ENCODE measurements at places on chromosomes 2 and 18.

DNA sequence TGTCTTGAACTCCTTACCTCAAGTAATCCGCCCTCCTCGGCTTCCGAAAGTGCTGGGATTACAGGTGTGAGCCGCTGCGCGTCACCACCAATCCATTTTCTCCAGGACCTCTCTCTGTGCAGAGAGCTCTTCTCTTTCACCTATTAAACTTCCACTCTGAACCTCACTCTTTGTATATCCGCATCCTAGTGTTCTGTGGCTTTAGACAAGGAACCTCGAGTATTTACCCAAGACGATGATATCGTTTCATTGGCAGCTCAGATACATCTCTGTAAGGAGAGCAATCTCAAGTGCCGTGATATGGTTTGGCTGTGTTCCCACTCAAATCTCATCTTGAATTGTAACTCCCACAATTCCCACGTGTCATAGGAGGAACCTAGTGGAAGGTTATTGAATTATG lies 15.1 kb upstream of the WDR33 start:
- no peak for DNase-seq

- no peak for DNase-seq
Measured at GRCh38 chr2:10549195-10549594, 101.1 kb upstream of the ODC1 start.

- DNase-seq, result no peak
Measured at GRCh38 chr18:50171406-50171805, 23.5 kb downstream of the MYO5B start.

DNA sequence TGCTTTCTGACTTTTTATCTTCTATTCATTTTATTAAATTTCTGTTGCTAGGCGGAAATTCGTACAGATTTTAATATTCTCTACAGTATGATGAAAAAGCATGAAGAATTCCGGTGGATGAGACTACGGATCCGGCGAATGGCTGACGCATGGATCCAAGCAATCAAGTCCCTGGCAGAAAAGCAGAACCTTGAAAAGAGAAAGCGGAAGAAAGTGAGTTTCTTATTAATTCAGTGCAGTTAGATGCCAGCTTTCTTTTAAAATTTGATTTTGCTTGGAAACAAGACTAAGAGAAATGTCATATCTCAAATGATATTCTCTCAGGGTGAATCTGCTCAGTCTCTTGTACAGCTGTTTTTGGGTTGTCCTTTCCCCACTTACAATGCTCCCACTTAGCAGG lies 84.3 kb downstream of the MGAT5 start:
- DNase-seq, result no peak

DNA sequence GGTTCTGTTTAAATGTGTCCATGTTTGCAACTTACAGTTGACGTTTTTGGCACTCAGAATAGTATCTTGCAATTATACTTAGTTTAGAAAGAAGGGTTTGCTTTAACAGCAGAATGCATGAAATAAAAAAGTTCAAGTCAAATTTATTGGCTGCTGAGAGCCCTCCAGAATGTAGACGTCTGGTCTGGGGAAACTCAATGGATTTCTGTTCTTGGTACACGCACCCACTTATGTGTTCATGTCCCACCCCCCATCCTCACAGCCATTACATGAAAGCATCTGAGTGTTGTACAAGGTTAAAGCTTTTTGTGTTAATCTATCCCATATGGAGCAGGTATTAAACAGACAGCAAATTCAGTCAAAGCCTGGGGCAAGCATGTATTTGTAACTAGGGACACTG lies 219.5 kb downstream of the SOX11 start:
- no peak for DNase-seq

DNA sequence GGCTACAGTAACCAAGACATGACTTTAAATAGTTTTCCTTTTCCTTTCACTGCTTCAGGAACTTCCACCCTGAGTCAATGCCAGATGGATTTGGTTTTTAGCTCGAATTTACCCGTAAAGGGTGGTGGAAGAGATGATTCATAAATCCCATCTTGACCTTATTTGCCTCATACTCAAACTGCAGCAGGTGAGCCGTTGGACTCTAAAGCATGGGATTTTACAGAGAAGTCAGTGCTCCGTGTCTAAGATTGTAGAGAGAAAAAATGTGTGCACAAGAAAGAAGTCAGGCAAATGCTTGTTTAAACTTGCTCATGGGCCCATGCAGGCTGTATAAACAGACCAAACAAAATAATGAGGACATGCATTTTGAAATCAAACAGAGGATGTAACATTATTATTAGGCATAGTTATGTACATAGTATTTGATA lies 369.7 kb upstream of the TRIB2 start:
- no peak for DNase-seq

GRCh38 chr2:46161911-46162310 lies 135.3 kb upstream of the EPAS1 start:
- no peak for DNase-seq

- DNase-seq, result no peak
Measured at GRCh38 chr2:102256276-102256675, 55.1 kb upstream of the IL1RL1 start.

DNA sequence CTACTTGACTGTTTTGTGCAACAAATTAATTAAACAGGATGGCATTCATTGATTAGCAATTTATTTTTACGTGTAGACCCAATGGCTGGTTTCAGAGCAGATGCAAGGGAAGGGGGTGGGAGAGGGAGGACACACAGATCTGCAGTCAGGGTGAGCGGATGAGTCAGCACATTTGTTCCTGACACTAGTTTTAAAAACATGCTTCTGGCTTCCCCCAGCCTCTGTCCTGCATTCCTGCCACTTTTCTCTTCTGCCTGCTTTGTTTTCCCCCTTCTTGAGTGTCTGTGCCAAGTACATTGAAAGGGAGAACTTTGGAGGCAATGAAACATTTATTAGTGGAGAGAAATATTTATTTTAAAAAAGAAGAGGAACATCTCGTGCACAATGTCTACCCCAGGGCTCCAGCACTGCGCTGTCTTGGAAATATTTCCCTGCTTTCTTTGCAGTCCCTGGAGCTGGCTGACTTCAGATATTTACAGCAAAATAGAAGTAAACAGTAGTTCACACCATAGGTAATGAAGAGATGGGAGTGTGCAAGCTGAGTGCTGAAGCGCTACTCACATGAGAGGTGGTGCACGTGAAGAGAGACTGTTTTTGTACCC lies 52.2 kb downstream of the NRP2 start:
- no peak for DNase-seq

DNA sequence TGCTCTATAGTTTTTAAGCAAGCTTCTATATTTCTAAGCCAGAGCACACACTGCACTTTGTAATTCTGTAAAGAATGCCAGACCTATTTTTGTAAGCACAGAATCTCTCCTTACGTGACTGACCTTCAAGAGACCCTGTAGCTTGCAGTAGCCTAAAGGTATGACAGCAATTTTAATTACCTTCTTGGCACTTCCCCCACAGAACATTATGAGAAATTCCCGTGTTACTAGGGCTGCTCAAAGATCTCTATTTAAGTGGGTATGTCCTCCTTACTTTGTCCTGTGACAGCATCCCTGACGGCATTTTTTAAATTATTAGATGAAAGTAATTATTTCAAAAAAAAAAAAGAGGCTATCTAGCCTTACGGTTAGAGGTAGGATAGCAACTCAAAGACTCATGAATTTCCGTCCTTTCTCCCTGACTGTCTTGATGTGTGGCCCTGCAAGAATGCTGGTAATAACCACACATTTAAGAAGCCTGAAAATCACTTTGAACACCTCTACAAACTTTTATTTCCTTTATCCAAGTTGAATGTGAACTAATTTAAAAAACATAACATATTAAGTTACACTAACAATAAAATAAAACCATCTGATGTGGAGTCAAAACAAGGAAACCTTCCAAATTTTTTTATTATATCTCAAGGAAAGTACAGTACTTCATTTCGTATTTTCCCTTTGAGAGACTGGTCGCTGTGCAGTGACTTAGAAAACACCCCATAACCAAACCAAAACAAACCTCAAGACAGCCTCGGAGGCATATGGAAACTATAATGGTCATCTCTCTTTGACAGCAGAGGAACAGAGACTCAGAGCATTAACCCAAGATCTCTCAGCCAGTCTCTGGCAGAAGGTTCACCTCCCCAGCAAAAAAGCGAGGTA lies 54.9 kb downstream of the THUMPD2 start:
- no peak for DNase-seq

DNA sequence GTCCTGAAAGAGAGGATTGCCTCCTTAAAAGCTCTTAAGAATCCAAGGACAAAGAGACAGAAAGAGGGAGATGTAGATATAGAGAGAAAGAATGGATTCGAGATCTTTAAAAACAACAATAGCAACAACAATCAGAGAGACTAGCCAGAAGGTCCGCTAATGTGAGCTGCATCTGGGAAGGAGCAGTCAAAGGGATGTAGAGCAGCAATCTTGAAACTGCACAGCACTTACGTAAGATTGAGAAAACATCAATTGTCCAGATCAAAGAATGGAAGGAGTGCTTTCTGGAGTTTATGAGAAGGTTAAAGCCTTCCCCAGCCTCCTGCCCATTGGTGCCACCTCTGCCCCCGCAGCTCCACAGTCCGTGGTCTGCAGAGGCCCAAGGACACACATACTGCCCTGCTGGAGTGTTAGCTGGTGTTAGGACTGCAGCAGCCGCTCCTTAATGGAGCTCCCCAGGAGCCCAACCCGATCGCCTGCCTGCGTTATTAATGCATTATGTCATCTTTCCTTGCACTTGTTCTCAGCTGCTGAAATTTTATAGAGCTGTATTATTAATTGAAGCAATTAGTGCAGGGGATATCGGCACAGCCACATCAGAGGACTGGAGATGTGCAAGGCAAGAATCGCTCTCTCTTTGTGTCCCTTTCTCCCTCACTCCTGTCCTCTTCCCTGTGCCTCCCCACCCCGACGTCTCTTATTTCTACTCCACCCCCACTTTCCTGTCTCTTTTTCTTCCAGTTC lies 94.2 kb upstream of the STPG4 start:
- DNase-seq, result no peak

DNA sequence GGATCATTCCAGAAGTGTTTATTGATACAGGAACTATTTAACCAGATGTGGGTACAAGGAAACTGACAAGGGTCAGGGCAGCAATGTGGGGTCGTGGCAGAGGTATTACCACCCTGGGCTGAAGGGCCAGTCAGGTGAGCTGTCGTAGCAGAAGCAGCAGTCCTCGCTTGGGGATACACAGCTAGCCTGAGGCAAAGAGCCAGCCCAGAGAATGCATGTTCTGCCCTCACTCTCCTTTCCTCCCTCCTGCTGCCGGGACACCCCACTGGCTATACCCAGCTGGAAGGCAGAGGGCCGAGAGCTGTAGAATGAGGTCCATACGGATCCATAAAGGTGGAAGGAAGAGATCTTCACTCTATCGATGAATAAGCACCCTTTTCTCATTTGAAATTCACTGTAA lies 32.2 kb upstream of the GBX2 start:
- no peak for DNase-seq

- no peak for DNase-seq
Measured at GRCh38 chr18:65235966-65236624, 514.7 kb upstream of the CDH7 start.

DNA sequence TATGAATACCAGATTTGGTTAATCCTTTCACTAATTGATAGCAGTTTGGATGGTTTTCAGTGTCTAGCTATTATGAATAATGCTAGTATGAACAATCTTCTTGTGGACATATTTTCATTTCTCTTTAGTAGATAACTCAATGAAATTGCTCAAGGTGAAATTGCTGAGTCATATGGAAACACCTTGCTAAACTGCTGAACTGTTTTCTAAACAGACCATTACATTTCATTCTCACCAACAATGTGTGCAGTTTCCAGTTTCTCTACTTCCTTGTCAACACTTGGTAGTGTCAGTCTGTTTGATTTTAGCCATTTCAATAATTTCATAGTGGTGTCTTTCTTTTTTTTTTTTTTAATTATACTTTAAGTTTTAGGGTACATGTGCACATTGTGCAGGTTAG lies 250.0 kb downstream of the HRH4 start:
- no peak for DNase-seq

DNA sequence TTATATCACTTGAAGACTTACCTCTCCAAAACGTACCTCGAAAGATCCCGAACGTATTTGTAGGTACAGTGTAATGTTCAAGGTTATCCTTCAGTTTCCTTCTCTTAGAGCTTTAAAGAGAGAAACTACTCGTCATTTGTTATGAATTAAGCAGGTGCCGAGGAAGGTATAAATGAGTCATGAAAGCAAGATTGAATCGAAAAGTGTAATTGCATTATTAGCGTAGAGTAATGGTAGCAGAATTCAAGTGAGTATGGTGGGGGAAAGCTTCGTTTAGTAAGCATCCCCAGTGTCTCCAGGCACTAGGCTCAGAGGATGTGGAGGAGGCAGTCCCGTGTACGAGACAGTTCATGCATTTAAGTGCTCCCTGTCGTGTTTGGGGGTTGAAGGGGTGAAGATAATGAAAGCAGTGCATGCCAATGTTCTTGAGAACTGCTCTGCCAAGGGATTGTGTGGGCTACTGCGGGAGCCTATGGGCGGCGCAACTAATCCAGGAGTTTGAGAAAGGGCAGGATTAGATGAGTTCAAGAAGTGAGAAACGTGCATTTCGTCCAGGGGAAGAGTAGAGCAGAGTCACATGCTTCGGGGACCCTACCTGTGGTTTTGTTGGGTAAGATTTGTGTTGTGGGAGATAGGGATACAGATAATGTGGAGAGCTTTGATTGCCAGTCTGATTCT lies 858 bp downstream of the POLR1B start:
- DNase-seq, result no peak

- DNase-seq, result no peak
Measured at GRCh38 chr18:79987566-79987965, 797 bp downstream of the TXNL4A start.

DNA sequence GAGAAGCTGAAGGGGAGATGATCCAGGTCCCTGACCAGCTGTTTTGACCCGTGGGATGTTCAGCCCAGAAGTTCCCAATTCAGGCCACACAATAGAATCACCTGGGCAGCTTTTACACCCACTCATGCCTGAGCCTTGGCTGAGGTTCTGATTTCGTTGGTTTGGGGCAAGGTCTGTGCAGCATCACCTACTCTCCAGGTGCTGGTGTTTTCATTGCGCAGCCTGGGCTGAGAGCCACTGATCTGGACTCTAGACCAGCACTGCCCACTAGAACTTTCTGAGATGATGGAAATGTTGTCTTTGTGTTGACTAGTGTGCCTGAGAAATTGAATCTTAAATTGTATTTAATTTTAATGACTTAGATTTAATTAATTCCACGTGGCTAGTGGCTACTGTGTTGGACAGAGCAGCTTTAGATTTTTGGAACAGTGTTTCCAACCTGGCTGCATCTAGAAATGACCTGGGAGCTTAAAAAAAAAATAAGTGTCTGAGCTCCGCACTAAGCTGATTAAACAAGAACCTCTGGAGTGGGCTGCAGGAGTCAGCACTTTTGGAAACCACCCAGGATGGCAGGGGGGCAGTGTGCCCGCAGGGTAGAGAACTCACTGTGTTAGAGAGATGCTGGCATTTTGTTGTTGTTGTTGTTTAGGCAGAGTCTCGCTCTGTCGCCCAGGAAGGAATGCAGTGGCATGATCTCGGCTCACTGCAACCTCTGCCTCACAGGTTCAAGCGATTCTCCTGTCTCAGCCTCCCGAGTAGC lies 33.7 kb downstream of the DYSF start:
- no peak for DNase-seq

- DNase-seq, result no peak
Measured at GRCh38 chr2:39704540-39704939, 38.8 kb downstream of the TMEM178A start.
